ENCODE measurements at places on chromosomes 1 and 21.

- DNase-seq, result no peak
Observed at GRCh38 chr1:24514946-24515345, 12.3 kb downstream of the RCAN3 start.

DNA sequence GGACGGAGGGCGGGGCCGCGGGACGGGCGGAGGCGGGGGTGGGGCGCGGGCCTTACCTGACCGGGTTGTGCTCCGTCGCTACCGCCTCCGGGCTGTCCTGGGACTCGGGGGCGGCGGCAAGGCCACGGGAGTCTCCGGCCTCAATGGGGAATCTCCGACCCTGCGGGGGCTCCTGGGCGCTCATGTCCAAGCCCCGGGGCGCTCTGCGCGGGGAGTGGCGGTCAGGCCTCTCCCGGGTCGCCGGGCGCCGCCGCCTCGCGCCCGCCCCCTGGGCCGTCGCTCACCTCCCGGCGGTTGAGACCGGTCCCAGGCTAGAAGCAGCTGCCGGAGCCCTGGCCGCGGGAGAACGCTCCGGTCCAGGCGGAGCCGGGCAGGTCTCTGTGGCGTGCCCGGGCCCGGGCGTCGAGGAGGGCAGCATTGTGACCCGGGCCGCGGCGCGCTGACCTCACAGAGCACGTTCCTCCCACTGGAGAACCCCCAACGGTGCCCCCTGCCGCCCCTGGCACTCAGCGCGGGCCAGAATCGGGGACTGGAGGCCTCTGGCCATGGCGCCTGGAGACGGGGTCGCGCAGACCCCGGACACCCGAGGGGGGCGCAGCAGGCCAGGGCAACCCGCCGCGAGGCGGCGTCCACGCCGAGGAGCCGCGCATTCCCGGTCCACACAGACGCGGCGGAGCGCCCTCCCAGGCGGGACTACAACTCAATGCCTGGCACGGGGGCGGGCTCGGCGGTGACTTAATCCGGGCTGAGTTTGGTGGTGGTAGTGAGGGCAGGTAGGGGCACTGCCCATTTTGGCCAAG is 411 bp downstream of the FAM229A start:
- no peak for DNase-seq

GRCh38 chr1:3664700-3665375 is 12.5 kb downstream of the TP73 start:
- peak; percentile 37 for DNase-seq

GRCh38 chr1:176119549-176119948 is 87.5 kb downstream of the COP1 start:
- DNase-seq, result no peak

GRCh38 chr1:64934115-64934877 is 32.1 kb downstream of the JAK1 start:
- DNase-seq, result no peak

GRCh38 chr21:32094804-32095203 is 184.0 kb downstream of the MIS18A start:
- DNase-seq, result no peak

DNA sequence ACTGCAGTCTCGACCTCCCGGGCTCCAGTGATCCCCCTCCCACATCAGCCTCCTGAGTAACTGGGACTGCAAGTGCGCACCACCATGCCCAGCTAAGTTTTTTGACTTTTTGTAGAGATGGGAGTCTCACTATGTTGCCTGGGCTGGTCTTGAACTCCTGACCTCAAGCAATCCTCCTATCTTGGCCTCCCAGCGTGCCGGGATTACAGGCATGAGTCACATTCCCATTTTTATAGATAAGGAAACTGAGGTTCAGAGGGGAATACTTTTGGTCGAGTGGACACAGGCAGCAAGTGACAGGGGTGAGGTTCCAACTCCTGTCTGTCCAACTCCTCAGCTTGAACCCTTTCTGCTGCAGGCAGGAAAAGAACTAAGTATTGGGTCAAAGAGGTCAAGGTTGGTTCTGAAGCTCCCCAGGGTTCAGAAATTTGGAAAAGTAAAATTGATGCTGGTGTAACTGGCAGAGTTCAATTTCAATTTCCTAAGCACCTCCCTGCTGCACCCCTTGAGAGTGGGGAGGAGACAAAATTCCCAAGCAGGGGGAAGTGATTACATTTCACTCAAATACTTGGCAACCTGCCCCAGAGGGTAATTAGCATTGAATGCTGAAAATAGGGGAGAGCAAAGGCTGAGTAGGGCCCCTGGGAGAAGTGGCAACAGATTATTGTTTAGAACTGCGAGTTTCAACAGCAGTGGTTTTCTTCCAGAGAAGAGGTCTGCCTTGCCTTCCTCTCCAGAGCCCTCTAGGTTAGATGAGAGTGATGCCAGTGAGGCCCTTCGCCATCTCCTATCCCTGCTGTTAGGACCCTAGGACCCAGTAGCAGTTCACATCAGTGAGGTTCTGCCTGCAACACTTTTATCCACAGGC is 17.5 kb upstream of the ALPL start:
- DNase-seq, result no peak

GRCh38 chr1:42340093-42340492 is 5.1 kb upstream of the FOXJ3 start:
- DNase-seq, result no peak

DNA sequence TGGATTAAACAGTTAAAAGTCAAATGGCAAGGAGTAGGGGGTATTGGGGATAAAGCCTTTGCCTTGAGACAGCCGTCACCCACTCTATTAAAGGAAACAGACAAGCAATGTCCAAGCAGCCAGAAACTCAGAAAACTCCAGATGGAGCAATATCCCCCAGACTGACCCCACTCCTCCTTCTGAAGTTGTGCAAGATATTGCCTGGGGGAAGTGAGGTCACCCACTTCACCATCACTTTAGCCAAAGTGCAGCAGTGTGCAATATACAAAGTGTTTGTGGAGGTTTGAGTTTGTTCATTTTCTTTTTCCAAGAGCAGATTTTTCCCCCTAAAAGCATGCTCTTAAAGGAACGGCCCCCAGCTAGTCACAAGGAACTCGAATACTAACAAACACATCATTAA is 125.1 kb downstream of the ETS2 start:
- DNase-seq, result no peak

DNA sequence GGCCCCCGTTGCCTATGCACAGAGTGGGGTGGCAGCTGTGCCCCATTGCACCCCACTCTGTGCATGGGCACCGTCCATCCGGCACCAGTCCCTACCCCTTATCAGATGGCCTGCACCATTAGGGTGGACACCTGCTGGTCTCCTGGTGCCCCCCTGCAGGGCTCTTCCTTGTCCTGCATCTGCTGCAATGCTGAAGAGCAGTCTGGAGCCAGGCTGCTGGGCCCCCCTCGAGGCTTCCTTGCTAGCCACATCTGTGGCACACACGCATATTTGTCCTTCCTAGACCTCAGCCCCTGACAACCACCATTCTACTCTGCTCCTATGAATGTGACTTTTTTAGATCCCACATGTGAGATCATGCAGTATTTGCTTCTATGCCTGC is 56.4 kb downstream of the COL18A1 start:
- no peak for DNase-seq

DNA sequence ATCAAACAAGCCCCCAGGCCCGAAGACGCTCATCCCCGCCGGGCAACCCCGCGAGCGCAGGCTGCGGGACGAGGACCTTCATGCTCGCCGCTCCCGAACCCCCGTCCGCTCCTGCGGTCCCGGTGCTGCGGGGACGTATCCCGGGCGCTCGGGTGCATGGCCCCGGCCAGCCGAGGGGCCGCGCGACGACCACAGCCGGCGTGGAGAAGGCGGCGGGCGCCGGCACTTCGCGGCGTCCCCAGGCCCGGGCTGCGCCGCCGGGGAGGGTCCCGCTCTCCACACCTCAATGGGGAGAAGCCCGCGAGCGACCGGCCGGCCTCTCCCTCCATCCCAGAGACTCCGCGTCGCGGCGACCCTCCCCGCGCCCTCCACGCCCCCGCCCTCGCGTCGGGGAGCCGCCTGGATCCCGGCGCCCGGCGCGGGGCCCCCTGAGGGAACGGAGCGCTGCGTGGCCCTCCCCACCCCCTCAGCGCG is 401 bp downstream of the ERRFI1 start:
- DNase-seq, result peak; percentile 73

GRCh38 chr1:107414550-107414949 is 273.7 kb downstream of the NTNG1 start:
- no peak for DNase-seq

DNA sequence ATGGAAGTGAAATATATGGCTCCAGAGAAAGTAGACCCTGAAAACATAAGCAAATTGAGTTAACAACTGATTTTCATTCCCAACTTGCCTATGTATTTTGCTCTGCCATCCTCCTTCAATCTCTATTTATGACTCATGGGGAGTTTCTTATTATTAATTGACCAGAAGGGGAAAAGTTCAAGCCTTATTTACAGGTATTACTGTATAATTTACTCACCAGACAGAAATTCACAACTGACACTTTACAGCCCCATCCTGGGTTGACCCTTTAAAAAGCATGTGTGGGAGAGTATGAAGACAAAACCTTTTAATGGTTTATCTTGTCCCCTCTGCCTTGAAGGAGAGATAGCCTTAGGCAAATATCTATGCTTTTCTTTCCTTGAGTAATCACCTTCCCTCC is 39.8 kb upstream of the C1orf53 start:
- no peak for DNase-seq

- DNase-seq, result no peak
Observed at GRCh38 chr1:70465911-70466310, 54.8 kb downstream of the CTH start.

DNA sequence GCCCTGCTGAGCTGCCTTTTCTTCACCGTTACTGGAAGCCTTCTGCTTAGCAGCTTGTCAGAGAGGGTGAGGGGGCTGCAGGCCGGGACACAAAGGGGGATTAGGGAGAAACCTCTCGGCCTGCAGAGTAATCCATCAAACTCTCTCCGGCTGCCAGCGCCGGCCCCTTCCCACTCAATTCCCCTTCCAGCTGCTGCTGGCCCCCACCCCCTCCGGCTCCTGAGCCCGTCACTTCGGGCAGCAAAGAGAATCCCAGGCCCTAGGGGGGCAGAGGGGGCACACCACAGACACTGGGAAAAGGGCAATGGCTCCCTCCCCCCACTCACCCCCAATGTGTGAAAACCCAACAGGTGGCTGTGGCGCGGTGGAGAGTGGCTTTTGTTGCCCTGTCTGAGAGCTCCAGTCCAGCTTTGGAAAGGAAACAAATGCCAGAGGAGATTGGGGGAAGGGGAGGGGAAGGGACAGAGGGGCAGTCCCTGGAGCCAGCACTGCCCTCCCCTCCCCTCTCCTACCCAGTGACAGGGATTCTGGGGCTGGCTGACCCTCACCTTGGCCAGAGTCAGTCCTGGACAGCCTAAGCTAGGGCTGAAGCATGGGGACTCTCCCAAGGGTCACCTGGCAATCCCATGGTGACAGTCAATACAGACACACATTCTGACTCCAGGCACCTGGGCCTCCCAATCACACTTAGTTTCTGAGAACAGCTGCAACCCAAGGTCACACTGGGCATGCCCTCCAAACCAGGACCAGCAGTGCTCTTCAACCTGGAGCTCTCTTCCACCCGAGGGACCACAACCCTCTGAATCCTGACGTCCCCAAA is 9.5 kb downstream of the SLC45A3 start:
- no peak for DNase-seq

DNA sequence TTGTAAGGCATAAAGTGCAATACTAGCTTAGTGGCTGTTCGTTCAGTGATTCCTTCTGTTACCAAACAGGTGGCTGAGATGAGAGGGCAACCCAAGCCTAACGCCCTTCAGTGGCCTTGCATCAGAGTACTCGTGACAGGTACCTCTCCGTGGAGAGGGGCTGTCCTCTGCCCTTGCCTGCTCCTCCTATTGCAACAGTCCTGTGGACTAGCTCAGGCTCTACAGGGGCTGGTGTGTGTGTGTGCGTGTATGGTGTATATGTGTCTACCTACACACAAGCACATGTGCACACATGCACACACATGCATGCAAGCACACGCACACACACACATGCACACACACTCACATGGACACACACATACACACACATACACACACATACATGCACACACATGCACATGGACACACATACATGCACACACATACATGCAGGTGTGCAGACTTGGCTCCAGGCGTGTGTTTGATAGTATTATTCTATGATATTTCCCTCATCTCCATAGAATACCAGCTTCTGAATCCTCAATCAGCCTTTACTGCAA is 15.1 kb downstream of the TFF3 start:
- DNase-seq, result no peak

- no peak for DNase-seq
Observed at GRCh38 chr1:110477445-110477957, 26.6 kb downstream of the PROK1 start.

GRCh38 chr1:230328342-230329015 is 97.7 kb downstream of the PGBD5 start:
- no peak for DNase-seq

GRCh38 chr1:107430540-107431228 is 289.8 kb downstream of the NTNG1 start:
- DNase-seq, result no peak

GRCh38 chr1:184404727-184405027 is 17.8 kb downstream of the C1orf21 start:
- no peak for DNase-seq

DNA sequence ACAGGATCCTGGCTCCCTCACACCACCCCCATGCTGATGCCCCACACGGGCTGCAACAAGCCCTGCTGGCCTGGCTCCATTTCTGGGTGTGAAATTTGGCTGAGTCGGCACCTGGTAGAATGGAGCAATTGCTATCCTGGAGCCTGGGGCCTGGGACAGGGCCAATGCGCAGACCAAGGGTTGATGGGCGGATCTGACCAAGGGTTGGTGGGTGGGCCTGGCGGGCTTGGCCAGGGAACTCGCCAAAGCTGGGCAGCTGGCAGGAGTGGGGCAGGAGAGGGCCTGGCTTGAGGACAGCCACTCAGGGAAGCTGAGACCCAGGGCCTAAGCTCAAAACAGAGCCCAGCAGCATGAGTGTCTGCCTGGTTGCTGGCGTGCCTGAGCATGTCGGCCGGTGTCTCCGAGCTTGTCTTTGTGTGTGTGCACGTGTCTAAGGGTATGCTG is 70.9 kb upstream of the POU3F1 start:
- no peak for DNase-seq

- DNase-seq, result no peak
Observed at GRCh38 chr21:45797338-45797737, 153.8 kb downstream of the PCBP3 start.

Measured in suprapubic skin (tissue), 4 donors.